ENCODE measurements at places on chromosomes 12 and 14.

DNA sequence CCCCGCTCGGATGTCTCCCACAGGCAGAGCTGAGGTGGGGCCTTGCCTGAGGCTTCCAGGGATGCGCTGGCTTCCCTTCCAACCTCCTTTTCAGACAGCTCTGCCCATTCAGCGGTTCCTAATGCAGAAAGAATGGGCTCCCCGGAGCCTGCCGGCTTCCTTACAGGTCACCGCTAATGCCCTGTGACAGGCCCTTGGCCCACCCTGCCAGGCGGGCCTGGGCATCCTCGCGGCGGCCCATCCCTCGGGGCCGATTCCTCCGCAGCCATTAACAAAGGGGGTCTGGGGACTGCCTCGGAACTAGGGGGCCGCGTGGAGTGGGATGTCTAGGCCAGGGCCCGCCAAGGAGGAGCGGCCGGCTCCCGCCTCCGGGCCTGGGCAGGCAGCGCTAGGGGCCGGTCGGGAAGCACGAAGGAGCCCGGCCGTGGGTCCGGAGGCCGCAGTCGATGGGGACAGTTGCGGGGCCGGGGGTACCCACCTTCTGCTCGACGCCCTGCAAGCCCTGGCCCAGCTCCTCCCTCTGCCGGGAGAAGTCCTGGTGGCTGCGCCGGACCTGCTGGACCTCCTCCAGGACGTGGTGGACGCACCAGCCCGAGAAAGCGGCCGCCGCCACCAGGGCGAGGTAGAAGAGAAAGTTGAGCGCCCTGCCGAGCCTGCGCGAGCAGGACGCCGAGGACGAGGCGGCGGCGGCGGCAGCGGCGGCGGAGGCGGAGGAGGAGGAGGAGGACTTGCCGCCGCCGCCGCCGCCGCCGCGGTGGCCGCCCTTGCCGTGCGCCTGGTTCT, 738 bp downstream of the CKAP4 start:
- peak; percentile 63 for DNase-seq

GRCh38 chr12:132729541-132730320, 19.1 kb downstream of the PGAM5 start:
- no peak for DNase-seq

- no peak for DNase-seq
Observed at GRCh38 chr14:75440733-75441477, 13.1 kb downstream of the JDP2 start.

- DNase-seq = no peak
Observed at GRCh38 chr14:93727039-93727740, 61.1 kb downstream of the PRIMA1 start.

DNA sequence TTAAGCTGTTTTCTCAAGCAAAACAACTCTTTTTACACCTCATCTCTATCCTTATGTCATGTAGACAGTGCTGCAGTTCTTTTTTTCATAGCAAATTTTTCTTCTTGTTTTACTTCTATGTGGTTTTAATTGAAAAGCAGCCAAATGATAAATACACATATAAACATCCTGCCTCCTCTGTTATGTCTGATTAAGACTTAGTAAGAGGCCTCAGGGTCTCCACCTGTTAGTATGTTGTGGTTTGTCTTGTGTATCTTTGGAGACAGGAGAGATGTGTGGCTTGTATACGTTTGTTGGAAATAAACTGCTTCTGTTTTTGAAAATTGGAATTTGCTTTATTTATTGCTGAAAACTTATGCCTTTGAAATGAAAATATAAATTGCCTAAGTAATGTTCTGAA, 32.0 kb downstream of the PEX5 start:
- no peak for DNase-seq

- no peak for DNase-seq
Observed at GRCh38 chr14:22010545-22011252, 337.1 kb upstream of the OR4E1 start.

DNA sequence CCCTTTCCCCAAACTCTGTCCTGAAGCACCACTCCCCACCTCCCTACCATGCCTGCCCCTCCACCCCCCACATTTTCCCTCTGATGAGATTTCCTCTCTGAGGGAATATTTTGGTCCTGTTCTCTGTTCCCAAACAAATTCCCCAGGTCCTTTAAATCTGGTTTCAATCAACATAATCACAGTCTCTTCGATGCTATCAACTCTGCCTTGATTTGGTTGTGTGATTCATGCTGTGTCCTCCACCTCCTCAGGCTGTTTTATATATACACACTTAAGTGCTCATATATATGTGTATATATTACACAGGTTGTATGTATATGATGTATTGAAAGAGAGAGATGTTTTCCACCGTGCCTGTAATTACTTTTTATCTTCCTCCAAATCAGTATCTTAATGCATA, 36.0 kb downstream of the NTF3 start:
- DNase-seq = no peak

- DNase-seq = no peak
Observed at GRCh38 chr14:98908050-98908449, 363.9 kb downstream of the BCL11B start.

GRCh38 chr14:37583358-37584210, 11.5 kb downstream of the FOXA1 start:
- DNase-seq = peak; percentile 48

- no peak for DNase-seq
Observed at GRCh38 chr12:113762882-113763816, 203.0 kb downstream of the RBM19 start.

DNA sequence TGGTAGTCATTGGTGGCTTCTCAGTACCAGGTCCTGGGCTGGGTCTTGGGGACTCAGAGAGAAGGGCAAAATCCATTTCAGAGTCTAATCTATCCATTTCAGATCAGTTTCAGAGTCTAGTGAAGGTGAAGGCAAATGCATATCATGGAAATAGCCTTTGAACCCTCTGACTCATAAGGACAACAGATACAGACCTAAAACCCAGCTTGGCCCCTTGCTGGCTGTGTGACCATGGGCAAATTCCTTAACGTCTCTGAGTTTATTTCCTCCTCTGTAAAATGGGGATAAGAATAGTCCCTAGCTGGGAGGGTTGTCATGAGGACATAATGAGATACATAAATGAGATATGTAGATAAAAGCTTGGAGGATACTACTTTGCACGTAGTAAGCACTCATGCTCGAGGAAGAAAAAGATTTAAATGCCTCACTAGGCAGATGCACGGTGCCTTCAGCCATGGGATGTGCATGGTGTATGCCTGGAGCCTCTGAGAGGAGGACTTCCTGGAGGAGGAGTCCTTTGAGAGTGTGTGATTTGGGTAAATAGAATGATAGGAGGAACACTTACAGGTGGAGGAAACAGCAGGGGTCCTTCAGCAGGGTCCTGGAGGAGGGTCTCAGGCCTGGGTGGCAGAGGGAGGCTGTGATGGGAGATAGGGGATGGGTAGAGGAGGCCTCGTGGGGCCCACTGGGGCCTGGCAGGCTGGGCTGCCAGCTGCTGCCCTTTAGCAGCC, 8.0 kb downstream of the DTX1 start:
- DNase-seq = no peak

DNA sequence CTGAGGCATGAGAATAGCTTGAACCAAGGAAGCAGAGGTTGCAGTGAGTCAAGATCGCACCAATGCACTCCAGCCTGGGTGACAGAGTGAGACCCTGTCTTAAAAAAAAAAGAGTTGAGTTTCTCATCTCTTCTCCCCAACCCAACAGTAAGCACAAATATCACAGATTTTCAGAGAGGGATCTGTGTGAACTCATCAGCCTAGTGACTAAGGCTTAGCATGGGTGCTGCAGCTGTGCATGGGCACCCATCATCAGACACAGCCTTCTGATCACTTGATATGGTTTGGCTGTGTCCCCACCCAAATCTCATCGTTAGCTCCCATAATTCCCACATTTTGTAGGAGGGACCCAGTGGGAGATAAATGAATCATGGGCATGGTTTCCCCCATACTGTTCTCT, 298.9 kb downstream of the PCNX1 start:
- no peak for DNase-seq

DNA sequence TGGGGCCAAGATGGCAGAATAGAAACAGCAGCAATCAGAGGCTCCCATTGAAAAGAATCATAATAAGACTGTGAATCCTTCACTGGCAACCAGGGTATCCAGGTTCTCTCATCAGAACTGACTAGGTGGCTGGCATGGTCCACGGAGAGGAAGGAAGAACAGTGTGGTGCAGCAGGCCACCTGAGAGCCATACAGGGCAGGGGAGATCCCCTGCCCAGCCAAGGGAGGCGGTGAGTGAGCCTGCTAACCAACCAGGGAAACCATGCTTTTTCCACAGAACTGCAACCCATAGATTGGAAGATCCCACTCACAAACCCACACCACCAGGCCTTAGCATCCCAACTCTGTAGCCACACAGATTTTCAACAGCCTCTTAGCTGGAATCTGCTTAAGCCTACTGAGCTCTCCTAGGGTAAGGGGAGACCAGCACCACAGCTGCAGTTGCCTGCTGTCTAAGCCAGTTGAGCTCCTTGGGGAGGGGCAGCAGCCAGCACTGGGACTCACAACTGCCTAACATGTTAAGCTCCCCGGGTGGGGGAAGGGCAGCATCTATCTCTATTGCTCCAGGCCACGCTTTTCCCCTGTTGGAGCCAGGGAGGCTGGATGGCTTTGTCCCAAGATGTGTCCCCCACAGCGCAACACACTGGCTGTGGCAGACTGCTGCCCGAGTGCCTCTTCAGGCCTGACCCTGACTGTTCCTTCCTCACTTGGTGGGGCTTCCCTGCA, 342.6 kb upstream of the CCDC196 start:
- DNase-seq = no peak

GRCh38 chr12:94074980-94075629, 73.3 kb upstream of the PLXNC1 start:
- DNase-seq = peak; percentile 35

DNA sequence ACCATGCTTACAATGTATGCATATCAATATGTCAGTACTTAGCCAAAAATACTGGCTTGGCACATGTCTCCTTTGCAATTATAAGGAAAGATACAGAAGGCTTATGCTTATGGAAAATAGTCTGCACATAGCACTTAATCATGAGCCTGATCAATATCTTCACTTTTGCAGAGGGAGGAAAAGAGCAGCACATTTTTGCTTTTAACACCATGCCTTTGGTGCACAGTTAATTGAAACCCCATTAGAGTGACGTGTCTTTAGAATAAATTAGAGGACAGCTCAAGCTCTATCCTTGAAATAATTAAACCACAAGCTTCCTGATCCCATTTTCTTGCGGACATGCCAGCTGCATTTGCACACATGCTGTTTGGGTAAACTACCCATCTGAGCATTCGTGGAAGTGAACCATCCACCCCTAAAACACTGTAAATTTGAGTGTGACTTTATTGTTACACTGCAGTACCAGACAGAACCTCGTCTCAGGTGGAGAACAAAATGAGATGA, 839.9 kb upstream of the MGAT4C start:
- no peak for DNase-seq

DNA sequence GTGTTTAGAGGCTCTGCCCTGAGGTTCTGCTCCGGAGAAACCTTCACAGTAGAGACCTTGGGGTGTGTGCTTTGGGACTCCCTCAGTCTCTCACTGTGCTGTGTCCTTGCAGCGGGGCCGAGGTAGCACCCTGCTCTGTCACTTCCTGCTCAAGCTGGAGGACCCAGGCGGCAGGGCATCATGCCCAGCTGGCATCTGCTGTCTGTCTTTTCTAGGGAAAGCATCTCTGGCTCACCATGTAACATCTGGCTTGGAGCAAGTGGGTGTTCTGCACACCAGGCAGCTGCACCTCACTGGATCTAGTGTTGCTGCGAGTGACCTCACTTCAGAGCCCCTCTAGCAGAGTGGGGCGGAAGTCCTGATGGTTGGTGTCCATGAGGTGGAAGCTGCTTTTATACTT, 124.5 kb downstream of the ESRRB start:
- DNase-seq = no peak

- DNase-seq = no peak
Observed at GRCh38 chr12:117033382-117034221, 65.6 kb downstream of the TESC start.

- DNase-seq = no peak
Observed at GRCh38 chr14:67392123-67392522, 19.8 kb downstream of the PLEK2 start.

- DNase-seq = peak; percentile 45
Observed at GRCh38 chr14:98984719-98985041, 287.3 kb downstream of the BCL11B start.

- DNase-seq = no peak
Observed at GRCh38 chr12:117073611-117074010, 25.6 kb downstream of the TESC start.

- no peak for DNase-seq
Observed at GRCh38 chr12:96215919-96216273, 21.7 kb downstream of the ELK3 start.

GRCh38 chr12:71201136-71201679, 43.4 kb upstream of the TSPAN8 start:
- DNase-seq = no peak

GRCh38 chr12:94245631-94246383, 97.4 kb downstream of the PLXNC1 start:
- no peak for DNase-seq

DNA sequence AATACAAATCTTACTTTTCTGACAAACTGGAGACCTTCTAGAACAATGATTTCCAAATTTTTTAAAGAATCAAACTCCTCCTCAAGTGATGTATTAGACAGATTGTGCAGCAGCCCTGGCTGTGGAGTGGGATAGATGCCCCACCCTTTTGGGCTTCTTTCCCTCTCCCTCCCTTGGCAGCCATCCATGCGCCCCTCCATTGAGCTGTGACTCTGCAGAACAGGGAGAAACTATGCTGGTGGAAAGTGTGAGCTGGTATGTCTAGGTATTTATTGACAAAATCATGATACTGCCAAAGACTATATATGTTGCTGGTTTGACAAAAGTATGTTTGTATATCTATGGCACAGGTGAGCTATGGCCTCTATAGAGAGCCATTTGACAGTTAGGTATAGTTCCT, 138.5 kb downstream of the KTN1 start:
- DNase-seq = no peak

DNA sequence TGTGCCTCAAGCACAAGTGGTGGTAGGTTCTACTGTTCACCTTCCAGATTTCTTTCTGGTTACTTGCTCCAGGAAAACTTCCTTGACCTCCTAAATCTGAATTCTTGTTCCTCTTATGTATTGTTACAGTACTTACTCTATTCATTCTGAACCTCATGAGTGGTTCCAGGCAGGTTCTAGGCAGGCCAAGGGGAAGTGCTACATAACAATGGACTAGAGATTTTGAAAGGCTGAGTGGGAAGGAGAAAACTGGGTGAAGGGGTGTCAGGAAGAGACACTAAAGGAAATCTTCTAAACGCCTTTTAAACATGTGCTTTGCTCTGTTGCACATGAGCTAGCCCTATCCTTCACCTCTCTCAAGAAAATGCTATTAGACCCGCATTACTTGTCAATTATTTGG, 1.6 kb downstream of the YARS2 start:
- no peak for DNase-seq

DNA sequence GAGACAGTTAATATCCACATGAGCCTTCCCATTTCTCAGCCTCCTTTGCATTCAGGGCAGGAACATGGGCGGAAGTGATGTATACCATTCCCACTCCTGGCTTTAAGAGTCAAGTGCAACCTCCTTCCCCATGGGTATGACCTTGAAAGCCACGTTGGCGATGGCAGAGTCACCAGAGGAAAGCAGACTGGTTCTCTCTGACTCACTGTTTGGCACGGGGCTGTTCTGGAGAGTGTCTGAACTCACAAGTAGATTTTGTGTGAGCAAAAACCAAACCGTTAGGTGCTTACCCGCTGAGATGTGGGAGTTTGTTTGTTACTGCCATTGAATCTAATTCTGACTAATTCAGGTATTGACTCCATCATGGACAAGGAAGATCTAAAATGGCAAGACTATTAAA, 36.7 kb upstream of the PZP start:
- DNase-seq = no peak

GRCh38 chr12:104694161-104694560, 237.4 kb downstream of the CHST11 start:
- DNase-seq = no peak

GRCh38 chr12:54364413-54364812, at the start of gene GPR84:
Gene GPR84, minus strand, starts transcription at chr12:54364486. Its CDS starts 635 bp downstream, at chr12:54363851.
- DNase-seq = no peak
